ENCODE measurements at places on chromosomes 7 and 10. TPM values are rescaled to one million over a fixed set of nuclear protein-coding genes. Genes with fewer than 3 reads are reported as not detected.

NKX2-3 gene
- not detected for total RNA-seq

DNAH11 gene
- total RNA-seq: not detected

DHX32 gene
- 27.6 TPM for total RNA-seq

AKR1C2 gene
- not detected for total RNA-seq

DNA sequence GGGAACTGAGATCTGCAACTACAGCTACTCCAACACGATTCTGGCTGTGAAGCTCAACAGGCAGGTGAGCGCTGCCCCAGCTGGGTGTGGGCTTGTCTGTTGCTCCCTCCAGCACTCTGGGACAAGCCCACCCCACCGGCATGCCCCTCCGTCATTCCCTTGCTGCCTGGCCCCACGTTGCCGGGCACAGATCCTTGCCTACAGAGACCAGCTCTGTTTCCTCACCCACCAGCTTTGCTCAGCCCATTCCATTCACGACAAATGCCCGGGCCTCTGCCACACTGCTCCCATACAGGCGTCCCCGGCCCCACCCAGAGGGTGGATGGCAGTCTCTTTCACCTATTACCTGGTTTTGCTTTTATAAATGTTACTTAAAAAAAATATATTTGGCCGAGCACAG, 24.6 kb downstream of the WIPI2 start:
- no peak overlapping the region for H3K4me3 ChIP-seq
- no peak for DNase-seq
- no peaks in the 10 kb centered on the region for H3K27me3 ChIP-seq

PVRIG gene
- total RNA-seq: 33.4 TPM

DNA sequence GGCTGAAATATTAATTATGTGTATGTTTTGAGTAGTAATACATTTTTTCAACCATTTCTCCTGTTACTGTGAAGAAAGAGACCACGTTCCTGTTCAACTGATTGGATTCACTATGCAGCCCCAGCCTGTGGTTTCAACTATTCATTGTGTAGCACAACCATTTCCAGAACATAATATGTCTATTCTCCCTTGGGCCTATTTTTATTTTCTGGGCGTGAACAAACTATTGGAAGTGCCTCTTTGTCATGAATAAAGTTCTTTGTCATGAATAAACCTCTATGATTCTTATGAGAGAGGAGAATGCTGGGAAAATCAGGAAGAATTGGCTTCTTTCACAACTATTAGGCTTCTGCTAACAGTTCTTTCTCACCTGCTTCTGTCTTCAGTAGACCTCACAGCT, 152.4 kb downstream of the GNAT3 start:
- no peak overlapping the region for H3K4me3 ChIP-seq
- no peak overlapping the region for H3K27ac ChIP-seq
- no peaks in the 10 kb centered on the region for H3K36me3 ChIP-seq
- no peak for DNase-seq
- no peaks in the 10 kb centered on the region for H3K4me1 ChIP-seq
- H3K27me3 ChIP-seq: no peaks in the 10 kb centered on the region

DNA sequence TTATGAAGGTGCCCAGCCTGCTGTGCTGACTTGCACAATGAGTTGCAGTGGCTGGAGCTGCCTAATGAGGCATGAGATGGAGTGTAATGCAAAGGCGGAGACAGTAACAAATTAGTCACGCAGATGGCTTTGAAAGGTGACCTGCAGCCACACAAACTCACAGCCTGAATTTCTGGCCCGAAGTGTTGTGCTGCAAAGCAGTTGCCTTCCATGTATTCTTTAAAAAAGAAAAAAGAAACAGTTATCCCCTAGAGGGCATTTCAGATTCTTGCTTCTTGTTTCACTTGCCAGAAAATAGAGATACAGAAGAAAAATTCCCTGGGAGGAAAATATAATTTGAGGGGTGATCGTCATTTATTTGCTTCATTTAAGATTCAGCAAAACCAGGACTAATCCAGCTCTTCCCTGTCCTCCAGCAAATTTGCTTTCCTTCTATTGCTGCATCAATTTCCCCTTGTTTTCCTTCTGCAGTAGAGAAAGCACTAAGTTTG, 239.9 kb downstream of the ADRA2A start:
- H3K36me3 ChIP-seq: no peaks in the 10 kb centered on the region
- H3K4me1 ChIP-seq: no peaks in the 10 kb centered on the region
- no peak overlapping the region for H3K4me3 ChIP-seq
- peaks cover 20% of the 10 kb centered on the region for H3K27me3 ChIP-seq
- H3K27ac ChIP-seq: no peak overlapping the region
- DNase-seq: no peak

TMEM270 gene
- not detected for total RNA-seq

DNA sequence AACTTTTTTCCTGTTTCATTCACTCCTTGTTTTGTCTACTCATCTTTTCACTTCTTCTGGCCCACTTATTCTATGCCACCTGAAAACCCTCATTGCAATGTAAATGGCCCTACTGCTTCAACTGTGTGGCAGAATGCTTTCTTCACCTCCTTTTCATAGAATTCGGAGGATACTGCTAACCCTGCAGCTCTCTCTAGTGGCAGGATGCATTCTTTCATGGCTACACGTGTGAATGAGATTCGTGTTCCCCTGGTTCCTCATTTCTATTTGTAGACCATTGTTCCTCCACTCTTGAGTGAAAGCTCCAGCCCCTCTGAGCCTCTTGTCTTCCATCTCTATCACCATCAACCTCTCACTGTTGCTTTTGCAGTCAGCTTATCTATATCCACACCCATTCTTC, 20.9 kb upstream of the CYP26C1 start:
- no peak overlapping the region for H3K27ac ChIP-seq
- no peaks in the 10 kb centered on the region for H3K27me3 ChIP-seq
- H3K36me3 ChIP-seq: peaks cover 3% of the 10 kb centered on the region
- H3K4me1 ChIP-seq: no peaks in the 10 kb centered on the region
- no peak overlapping the region for H3K4me3 ChIP-seq

COL26A1 gene
- not detected for total RNA-seq

CALY gene
- not detected for total RNA-seq

GRCh38 chr7:77428777-77429231, 12.7 kb upstream of the GSAP start:
- no peak for DNase-seq
- H3K27ac ChIP-seq: peak overlapping the region; percentile 82
- no peak overlapping the region for H3K4me3 ChIP-seq
- H3K27me3 ChIP-seq: peaks cover 4% of the 10 kb centered on the region
- H3K36me3 ChIP-seq: no peaks in the 10 kb centered on the region

ACHE gene
- total RNA-seq: not detected

PRKAG2 gene
- 18.7 TPM for total RNA-seq

- no peak for DNase-seq
- H3K27ac ChIP-seq: no peak overlapping the region
- H3K4me1 ChIP-seq: peaks cover 15% of the 10 kb centered on the region
- peaks cover 70% of the 10 kb centered on the region for H3K36me3 ChIP-seq
- no peak overlapping the region for H3K4me3 ChIP-seq
Observed at GRCh38 chr7:21454182-21454581, 26.3 kb downstream of the SP4 start.

OPN4 gene
- not detected for total RNA-seq

- DNase-seq: no peak
- H3K27ac ChIP-seq: no peak overlapping the region
- peaks cover 10% of the 10 kb centered on the region for H3K27me3 ChIP-seq
- no peaks in the 10 kb centered on the region for H3K36me3 ChIP-seq
- no peaks in the 10 kb centered on the region for H3K4me1 ChIP-seq
- H3K4me3 ChIP-seq: no peak overlapping the region
Observed at GRCh38 chr7:138097064-138097741, 20.9 kb downstream of the AKR1D1 start.

ADCY1 gene
- not detected for total RNA-seq

NIPSNAP2 gene
- total RNA-seq: 47.2 TPM

PAOX gene
- 4.7 TPM for total RNA-seq

GPRIN2 gene
- total RNA-seq: not detected

- DNase-seq: no peak
- H3K36me3 ChIP-seq: peaks cover 60% of the 10 kb centered on the region
- H3K27ac ChIP-seq: no peak overlapping the region
- H3K27me3 ChIP-seq: no peaks in the 10 kb centered on the region
Observed at GRCh38 chr10:119041326-119041725, 11.8 kb downstream of the NANOS1 start.

PNLIP gene
- not detected for total RNA-seq

DNA sequence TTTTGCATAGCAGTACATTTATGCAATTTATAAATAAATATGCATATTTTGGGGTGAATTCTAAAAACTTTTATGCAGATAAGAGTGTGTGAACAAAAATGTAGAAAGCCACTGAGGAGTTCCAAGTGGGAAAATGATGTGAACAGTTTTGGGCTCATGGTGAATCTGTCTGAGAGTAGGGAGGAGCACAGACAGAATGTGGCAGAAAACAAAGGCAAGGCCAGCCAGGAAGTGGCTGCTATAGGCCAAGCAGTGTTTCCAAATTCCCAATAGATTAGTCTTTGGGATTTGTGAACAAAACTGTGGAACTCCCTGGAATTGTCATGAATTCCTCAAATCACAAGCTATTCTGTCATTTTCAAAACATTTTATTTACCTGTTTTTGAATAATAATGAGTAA, 73.6 kb upstream of the AMPH start:
- peaks cover 18% of the 10 kb centered on the region for H3K27me3 ChIP-seq
- no peak overlapping the region for H3K27ac ChIP-seq
- no peak for DNase-seq
- H3K4me1 ChIP-seq: no peaks in the 10 kb centered on the region
- no peak overlapping the region for H3K4me3 ChIP-seq

SMO gene
- total RNA-seq: 1.9 TPM

RPEL1 gene
- 0.10 TPM for total RNA-seq

DNA sequence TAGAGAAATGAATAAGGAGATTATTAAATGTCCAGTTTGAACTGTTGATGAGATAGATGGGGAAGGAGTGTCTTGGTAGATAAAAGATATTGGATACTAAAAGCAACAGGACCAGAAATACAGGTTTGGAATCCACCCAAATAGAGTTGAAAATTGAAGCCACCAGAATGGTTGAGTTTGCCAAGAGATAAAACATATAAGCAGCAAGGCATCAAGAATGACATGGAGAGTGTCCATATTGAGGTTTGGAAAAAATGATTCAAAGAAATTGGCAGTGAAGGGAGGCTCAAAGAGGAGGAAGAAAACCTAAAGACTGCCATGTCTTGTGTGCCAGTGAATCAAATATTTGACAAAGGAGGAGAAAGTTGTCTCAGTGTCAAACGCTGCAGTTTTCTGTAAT, 24.2 kb downstream of the CFAP69 start:
- DNase-seq: no peak
- peaks cover 9% of the 10 kb centered on the region for H3K27me3 ChIP-seq
- H3K36me3 ChIP-seq: no peaks in the 10 kb centered on the region
- H3K4me3 ChIP-seq: no peak overlapping the region
- no peaks in the 10 kb centered on the region for H3K4me1 ChIP-seq

DNA sequence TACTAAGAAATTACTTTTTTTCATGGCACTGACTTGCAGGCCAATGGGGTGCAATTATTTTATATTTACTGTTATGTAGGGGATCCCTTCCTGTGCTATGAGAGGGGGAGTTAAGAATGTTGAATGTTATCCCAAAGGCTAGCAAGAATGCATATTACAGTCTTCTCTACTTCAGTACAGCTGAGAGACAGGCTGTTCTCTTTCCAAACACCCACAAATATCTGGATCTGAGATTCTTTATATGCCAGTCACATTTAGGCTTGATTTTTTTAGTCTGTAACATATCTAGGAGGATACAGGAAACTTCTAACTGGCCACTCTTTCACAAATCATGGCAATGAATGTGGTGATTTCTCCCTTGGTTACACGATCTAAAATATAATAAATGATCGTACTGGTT, 266.4 kb upstream of the FZD8 start:
- H3K27me3 ChIP-seq: peaks cover 4% of the 10 kb centered on the region
- H3K4me1 ChIP-seq: no peaks in the 10 kb centered on the region
- H3K36me3 ChIP-seq: no peaks in the 10 kb centered on the region
- no peak overlapping the region for H3K4me3 ChIP-seq
- no peak for DNase-seq

GRCh38 chr7:151885202-151885580, 8.3 kb upstream of the PRKAG2 start:
- no peak overlapping the region for H3K27ac ChIP-seq
- DNase-seq: no peak
- H3K27me3 ChIP-seq: peaks cover 4% of the 10 kb centered on the region
- no peak overlapping the region for H3K4me3 ChIP-seq

- peaks cover 14% of the 10 kb centered on the region for H3K4me1 ChIP-seq
- no peaks in the 10 kb centered on the region for H3K36me3 ChIP-seq
- no peak for DNase-seq
- H3K27ac ChIP-seq: no peak overlapping the region
Observed at GRCh38 chr10:43128958-43129706, 9.1 kb upstream of the CSGALNACT2 start.

DNA sequence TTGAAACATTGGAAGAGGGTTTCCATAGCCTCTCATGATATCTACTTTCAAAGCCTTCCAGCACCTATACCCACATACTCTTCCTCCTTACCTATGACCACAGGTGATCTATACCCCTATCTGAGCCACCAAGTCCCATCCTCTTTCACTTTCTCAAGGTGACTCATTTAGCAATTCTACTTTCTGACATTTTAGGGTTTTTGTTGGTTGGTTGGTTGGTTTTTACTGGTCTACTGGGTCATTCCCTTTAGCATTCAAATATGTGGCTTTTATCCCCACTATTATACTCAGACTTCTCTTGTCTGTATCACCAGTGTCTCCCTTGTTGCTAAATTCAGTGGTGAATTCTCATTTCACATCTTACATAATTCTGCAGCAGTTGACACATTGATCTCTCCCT, 130.4 kb upstream of the STEAP4 start:
- no peak overlapping the region for H3K4me3 ChIP-seq
- H3K4me1 ChIP-seq: no peaks in the 10 kb centered on the region
- peaks cover 18% of the 10 kb centered on the region for H3K27me3 ChIP-seq
- no peak for DNase-seq
- no peak overlapping the region for H3K27ac ChIP-seq
- H3K36me3 ChIP-seq: no peaks in the 10 kb centered on the region

All from activated naive CD8-positive, alpha-beta T cell treated with anti-CD3 and anti-CD28 coated beads for 36 hours (primary cell).